ENCODE measurements at places on chromosomes 7 and 10.

- no peak for DNase-seq
These were observed 196.7 kb downstream of the HGF start for GRCh38 chr7:81573128-81573527.

- no peak for DNase-seq
These were observed 46.5 kb upstream of the PTN start for GRCh38 chr7:137390076-137390475.

- DNase-seq = no peak
These were observed 93.0 kb downstream of the HGF start for GRCh38 chr7:81676813-81677212.

GRCh38 chr10:97059006-97059871 is 126.5 kb downstream of the SLIT1 start:
- no peak for DNase-seq

- no peak for DNase-seq
These were observed 81.6 kb upstream of the SAMD8 start for GRCh38 chr10:75029857-75030256.

DNA sequence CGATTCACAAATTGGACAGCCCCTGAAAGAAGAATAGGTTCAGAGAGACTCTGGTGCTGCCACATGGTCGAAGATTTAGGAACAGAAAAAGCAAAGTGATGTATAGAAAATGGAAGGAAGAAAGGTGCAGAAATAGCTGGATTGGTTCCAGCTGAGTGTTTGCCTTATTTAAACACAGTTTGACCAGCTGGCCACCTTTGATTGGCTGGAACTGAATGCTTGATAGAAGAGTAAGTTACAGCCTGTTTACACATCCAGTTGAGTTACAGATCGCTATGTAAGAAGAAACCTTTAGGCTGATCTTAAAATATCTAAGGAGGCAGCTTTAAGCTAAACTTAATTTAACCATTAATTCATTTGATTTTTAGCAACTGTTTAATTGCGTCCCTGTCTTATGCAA is 40.3 kb upstream of the KAT6B start:
- no peak for DNase-seq

GRCh38 chr7:158740657-158741293 is 36.2 kb upstream of the NCAPG2 start:
- DNase-seq = no peak
